ENCODE measurements at places on chromosomes 13 and 19.

DNA sequence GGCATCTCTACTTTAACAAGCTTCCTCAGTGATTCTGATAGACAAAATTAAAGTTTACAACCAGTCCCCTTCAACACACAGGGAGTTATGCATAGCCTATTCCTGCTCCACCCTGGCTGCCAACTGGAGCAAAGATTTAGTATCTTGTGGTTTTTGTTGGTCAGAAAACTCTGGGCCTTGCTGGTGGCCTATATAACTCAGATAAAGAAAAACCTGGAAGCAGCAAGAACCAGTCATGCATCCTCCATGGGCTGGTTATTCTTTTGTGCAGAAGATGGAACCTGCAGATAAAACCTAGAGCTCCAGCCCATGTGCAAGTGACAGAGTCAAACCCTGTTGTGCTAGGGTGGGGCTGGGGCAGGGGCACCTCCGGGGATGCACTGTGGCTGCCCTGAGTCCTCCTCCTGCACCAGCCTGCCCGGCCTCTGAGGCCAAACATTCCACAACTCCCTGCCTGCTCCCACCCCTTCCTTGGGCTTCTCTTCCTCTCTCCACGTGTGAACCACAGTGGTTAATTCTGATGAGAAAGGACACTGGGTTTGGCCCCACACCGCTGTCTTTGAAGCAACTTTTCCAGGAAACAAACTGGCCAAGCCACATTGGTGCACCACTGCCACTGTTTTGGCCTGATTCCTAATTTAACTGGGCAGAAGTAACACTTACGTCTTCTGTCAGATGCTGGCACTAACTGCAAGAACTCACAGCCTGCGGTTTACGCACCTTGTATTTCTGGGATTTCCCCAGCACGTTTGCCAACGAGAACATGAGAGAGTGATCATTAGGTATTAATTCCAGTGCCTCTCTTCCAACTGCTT lies 23.3 kb upstream of the GGACT start:
- DNase-seq, result no peak

GRCh38 chr19:29675650-29676186 lies 10.5 kb downstream of the PLEKHF1 start:
- DNase-seq, result no peak

DNA sequence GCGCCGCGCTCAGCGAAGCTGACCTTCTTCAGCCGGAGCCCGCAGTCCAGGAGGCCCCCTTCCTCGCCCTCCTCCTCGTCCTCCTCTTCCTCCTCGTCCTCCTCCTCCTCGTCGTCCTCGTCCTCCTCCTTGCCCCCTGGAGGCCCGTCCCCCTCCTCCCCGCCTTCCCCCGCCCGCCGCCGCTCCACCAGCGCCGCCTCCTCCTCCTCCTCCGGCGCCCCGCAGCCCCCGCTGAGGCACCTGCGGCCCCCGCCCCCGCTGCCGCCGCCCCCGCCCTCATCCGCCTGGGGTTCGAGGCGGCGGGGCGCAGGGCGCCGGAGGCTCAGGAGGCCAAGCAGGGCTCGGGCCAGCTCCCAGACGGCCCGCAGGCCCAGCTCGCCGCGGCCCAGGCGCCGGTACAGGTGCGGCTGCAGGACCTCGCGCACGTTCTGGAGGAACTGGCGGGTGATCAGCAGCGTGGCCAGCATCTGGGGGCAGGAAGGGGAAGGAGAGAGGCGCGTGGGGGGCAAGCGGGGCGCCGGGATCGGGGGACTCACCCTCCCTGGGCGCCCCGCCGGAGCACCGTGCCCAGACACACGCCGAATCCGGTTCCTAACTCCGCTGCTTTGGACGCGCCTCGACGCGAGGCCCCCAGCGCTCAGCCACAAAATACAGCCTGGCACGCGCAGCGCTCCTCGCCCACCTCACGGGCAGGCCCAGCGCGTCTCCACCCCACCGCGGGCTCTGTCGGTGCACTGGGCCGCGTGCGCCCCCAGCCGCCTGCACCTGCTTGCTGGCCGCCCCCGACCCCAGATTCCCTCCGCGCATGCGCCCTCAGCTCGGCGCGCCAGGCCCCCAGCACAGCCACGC lies 5.9 kb downstream of the ANO8 start:
- DNase-seq, result no peak

DNA sequence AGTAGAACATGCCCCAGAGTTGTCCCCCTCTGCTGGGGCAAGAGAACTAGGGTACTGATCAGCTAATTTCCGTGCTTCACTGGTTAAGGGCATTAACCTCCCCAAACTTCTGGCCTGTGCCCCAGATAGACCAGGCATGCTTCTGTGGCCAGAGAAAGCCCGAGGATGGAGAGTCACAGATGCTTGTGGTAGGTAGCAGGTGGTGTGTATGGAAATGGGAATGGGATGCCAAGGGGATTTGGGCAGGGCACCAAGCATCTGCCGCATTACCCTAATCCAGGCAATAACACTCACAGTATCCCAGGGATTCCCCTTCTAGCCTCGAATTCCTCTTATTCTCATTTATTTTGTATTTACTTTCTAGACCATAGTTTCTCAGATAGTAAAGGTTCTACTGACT lies 124.8 kb upstream of the KLF12 start:
- DNase-seq, result no peak

- no peak for DNase-seq
Measured at GRCh38 chr19:41735071-41735600, 20.2 kb upstream of the CEACAM6 start.

- DNase-seq, result no peak
Measured at GRCh38 chr19:22945560-22945959, 57.4 kb downstream of the ZNF728 start.

DNA sequence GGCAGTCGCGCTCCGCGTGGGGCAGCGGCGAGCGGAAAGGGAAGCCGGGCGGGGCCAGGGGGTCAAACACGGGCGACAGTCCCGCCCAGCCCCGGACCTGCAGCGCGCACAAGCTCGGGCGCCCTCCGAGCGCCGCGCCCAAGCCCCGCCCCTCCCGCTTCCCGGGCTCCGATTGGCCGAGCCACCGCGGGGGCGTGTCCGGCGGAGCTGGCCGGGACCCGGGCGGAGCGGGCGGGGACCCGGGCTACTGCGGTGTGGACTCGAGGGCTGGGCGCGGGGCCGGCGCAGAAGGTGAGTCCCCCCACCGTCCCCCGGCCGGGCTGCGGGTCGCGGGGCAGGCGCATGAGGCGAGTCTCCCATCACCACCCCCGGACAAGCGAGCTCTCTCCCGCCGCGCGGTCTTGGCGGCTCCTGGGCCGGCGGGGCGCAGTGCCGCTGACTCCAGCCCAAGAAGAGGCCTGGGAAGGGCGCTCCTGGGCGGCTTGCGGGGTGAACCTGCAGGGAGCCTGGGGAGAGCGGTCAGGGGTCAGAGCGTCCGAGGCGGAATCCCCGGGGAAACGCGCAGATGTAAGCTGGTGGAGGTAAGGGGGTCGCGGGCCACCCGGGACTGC lies at the start of gene PLEKHF1:
Gene PLEKHF1, plus strand, starts transcription at position 247 of the 611 bp plus-strand sequence. CDS start 8,379 bp downstream, outside the sequence.
- DNase-seq, result peak; percentile 92

GRCh38 chr19:35693835-35694599 lies 10.3 kb upstream of the ZBTB32 start:
- DNase-seq, result peak; percentile 60

DNA sequence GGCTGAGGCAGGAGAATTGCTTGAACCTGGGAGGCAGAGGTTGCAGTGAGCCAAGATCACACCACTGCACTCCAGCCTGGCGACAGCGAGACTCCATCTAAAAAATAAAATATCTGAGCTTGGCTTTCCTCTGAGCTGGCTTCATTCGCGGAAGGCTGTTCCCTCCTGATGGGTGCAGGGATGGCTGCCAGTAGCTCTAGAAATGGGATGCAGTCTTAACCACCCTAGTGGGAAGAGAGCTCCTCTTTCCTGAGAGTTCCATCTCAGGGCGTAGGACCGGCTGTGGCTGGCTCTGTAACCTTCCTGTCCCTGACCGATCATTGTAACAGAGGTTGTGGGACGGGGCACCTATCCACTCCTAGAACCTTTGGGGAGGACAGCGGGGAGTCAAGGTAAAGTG lies 32.4 kb downstream of the PPP1R37 start:
- no peak for DNase-seq

DNA sequence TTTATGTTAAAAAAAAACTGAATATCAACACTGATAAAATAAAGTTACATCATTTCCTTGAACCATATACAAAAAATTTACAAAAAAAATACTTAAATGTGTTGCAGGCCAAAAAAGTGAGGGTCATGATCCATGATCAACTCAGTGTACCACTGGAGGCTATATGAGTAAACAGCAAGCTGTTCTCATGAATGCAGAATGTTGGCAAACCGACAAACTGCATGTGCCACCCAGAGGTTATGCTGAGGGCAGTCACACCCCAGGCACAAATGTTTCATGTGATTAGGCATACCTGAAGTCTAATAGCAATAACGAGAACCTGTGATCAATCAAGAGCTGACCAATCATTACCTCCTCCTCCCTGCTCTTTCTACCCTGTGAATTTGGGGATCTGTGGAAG lies 91.9 kb downstream of the ZNF431 start:
- no peak for DNase-seq

DNA sequence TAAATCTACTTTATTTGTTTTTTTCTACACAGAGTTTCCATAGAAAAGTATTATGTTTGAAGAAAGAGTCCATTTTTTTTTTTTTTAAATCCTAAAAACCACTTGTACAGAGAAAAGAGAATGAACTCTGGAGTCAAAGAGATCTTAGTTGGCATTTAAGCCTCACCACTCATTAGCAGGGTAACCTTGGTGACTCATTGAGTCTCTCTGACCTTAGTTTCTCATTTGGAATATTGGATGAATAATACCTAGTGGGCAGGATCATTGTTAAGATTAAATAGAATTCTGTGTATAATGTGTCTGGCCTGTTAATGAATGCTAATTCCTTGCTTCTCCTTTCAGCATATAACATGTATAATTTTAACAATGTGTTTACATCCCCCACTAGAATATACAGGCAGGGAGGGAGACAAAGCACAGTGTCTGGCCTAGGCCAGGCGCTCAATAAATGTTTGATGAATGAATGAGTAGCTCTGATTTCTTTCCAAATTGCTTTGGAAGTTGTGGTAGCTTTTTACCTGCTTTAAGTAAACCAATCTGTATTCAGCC lies 48.7 kb upstream of the MYCBP2 start:
- no peak for DNase-seq

- DNase-seq, result no peak
Measured at GRCh38 chr19:34974646-34975045, 10.6 kb upstream of the ZNF792 start.

GRCh38 chr13:61277586-61278276 lies 137.9 kb downstream of the PCDH20 start:
- no peak for DNase-seq

- DNase-seq, result no peak
Measured at GRCh38 chr13:112753833-112754232, 64.0 kb downstream of the ATP11A start.

DNA sequence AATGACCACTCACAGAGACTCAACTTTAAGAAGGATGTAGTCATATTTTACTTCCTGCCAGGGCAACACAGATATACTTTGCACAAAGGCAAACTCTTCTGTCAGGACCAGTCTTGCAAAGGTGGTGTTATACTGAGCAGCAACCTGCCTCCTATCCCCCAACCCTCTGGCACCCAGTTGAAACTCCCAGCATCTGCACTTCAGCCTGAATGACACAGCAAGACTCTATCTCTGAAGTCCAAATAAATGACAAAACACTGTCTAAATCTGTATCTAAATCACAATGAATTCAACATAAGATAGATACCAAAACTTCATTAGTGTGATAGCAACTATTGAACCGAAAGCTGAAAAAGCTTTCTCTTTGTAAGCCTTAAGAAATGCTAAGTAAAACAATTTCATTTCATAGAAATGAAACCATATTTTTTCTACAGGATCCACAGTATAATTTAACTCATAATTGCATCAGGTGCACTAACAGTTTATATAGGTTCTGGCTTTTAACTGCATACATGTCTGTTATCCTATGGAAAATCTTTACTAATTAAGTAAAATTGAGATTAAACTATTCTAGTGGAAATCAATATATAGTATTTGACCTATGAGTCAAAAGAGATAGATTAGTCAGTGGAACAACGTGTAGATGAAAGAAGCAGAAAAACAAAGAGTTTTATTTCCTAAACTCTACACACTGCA lies 163.7 kb downstream of the TBC1D4 start:
- no peak for DNase-seq

GRCh38 chr13:75368167-75368566 lies 113.8 kb downstream of the TBC1D4 start:
- no peak for DNase-seq

DNA sequence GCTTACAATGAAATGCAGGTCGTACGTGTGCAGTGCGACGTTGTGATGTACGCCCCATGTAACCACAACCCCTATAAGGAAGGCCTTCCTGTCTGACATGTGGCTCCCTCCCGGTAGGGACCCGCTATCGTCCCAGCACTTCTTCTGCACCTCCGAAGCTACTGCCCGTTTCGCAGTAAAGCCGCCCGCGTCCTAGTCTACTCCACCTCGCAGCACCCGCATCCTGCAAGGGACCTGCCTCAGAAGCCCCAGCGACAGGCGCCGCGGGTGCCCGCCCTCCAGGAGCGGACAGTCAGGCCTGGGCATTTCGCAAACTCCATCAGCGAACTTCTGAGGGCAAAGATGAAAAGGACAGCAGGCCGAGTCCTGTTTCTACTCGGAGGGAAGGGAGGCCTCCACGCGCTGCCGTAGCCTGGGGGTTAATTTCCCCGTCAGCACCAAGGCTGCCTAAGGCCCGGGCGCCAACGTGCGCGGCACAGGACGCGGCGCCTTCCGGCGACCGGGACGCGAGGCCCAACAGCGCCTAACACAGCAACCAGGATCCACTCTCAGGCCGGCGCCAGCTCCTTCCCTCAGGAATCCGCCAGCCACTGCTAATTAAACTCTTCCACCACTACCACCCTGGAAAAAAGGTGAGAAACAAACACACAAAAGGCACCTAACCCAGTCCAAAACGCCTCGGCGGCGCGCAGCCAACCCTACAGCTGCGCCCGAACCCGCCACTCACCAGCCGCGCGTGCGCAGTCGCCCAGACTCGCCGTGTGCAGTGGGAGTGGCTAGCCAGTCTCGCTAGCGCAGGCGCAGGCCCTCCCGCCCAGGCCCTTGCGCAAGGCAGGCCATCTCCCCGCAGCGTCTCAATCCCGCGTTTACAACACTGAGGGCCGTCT lies at the start of gene EEF1AKMT1:
Gene EEF1AKMT1, minus strand, starts transcription at position 768 of the 887 bp plus-strand sequence. CDS start 16,363 bp downstream, outside the sequence.
- DNase-seq, result peak; percentile 97

DNA sequence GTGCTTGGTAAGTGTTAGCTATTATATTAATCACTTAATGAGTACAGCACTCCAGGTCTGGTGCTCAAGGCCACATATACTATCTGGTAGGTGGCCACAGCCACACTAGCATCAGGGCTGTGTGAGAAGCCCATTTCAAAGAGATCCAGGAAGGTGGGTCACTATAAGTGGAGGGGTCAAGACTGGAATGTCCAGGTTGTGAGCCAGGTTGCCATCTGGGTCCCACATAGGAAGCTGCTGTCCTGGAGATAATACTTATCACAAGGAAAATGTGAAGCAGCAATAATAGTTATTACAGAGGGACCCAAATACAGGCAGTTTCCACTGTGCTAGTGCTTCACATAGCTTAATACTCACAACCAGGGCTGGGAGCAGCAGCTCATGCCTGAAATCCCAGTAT lies 13.1 kb downstream of the C19orf47 start:
- DNase-seq, result no peak
